H4 (cell line): ENCODE measurements at places on chromosomes 3 and 15. TPM values are rescaled to one million over a fixed set of nuclear protein-coding genes. Genes with fewer than 3 reads are reported as not detected.
A peak's percentile ranks its signal among the peaks of the same experiment; 100 is the strongest.

- DNase-seq: no peak
These were observed 72.5 kb upstream of the TLE3 start for GRCh38 chr15:70170096-70170699.

DNA sequence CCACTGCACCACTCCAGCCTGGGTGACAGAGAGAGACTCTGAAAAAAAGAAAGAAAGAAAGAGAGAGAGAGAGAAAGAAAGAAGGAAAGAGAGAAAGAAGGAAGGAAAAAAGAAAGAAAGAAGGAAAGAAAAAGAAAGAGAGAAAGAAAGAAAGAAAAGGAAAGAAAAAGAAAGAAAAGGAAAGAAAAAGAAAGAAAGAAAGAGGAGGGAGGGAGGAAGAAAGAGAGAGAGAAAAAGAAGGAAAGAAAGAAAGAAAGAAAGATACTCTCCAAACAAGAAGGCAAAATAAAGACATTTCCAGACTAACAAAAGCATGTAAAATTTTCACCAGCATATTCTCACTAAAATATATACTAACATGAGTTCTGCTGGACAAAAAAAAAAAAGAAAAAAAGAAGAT is 228.7 kb downstream of the DPH6 start:
- no peak for DNase-seq

- DNase-seq: peak; percentile 90
These were observed 62.9 kb downstream of the FBN1 start for GRCh38 chr15:48582452-48583247.

DNA sequence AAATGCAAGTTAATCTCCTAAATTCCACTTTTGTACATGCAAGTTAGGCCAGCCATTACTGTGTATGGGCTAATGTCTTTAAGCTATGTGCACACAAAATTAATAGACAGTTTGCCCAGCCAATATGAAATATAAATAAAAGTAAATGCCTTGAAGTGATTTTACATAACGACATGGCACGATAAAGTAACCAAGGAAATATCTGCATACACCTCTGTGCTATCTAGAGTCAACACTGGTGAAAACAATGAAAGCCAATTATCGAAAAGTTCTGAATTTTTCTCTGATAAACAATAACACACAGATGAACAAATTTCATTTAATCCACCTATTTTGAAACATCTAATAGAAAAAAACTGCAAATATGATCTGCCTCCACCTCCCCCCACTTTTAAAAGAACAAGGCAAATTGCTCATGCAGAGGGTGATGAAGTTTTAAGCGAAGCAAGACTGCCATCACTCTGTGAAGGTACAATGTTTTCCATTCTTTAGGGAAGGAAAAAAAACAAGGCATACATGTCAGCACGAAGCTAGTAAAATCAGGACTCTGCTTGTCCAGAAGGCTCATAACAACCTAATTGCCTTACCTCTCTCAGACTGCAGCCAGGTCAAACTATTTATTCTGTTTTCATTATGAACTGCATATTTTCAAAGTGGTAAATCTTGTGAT is 317.7 kb downstream of the MECOM start:
- DNase-seq: no peak

- no peak for DNase-seq
These were observed 107.0 kb downstream of the IGF2BP2 start for GRCh38 chr3:185717627-185718402.

GRCh38 chr15:68488290-68488689 is 56.3 kb upstream of the ITGA11 start:
- no peak for DNase-seq

DNA sequence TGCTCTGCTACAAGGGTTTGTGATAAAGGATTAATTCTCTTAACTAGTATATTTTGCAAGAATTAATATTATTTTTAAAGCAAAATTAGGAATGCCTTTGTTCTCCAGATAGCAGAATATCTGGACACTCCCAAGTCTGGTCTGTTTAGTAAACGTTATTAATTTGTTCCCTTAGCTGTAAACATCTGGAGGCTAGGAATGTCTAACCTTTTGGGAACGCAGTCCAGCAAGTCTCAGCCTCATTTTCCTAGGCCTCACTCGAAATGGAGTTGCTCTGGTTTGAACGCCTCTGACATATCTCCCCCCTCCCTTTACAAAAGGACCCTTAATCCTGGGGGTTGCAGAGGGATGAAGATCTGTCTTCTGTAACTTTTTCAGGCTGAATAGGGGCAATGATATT is 59.3 kb upstream of the WNT7A start:
- DNase-seq: no peak

GRCh38 chr3:69869643-69870042 is 129.9 kb upstream of the SAMMSON start:
- peak; percentile 61 for DNase-seq

DNA sequence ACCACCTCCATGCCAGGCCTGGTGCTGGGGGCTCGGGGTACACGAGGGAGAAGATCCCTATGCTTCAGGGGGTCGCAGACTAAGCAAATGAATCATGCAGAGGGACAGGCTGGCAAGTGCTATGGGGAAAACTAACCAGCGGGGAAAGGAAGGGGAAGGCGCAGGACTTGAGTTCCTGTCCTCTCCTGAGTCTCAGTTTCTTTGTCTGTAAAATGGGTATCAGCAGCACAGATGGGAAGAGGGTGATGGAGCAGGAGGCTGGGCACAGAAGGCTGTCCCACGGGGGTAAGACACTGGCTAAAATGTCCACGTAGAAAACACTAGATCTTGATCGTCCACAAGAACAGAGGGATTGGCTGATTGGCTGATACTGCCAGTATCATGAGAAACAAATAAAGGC is 39.8 kb downstream of the RGMA start:
- DNase-seq: no peak

The CEP152 gene
- 6.2 and 9.7 TPM in 2 replicates for total RNA-seq

The DUOXA2 gene
- not detected in 2 replicates for total RNA-seq

The PPP1R14D gene
- not detected in 2 replicates for total RNA-seq

The SYNPR gene
- total RNA-seq: not detected in 2 replicates
